ENCODE measurements at places on chromosomes 7 and 10.

DNA sequence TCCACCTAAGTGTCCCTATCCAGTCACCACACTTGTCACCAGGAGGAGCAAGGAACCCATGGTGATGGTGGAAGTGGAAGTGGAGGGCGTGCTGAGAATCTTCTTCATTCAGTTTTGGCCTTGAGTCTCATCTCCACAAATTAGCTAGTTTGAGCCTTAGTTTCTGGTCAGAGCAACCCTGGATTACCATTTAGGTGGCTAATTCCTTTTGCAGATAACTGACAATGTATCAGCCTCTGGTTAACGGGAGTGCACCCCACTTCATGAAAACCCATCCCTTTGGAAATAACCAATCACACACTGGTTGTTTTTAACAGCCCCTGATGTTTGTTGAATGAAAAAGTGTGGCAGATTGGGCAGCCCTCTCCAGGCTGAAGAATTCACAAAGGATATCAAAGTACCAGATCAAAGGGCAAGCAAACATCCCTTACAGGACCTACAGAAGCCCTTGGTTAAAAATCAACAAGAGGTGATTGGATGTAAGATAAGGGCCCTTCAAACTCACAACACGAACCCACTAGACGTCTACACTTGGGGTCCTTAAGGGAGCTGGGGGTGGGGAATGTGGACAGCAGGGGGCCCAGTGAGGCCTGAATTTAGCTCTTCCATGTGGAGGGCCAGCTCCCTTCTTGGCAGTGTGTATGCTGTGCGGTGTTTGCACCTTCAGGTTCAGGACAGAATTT is 37.1 kb upstream of the SLF2 start:
- DNase-seq = no peak

DNA sequence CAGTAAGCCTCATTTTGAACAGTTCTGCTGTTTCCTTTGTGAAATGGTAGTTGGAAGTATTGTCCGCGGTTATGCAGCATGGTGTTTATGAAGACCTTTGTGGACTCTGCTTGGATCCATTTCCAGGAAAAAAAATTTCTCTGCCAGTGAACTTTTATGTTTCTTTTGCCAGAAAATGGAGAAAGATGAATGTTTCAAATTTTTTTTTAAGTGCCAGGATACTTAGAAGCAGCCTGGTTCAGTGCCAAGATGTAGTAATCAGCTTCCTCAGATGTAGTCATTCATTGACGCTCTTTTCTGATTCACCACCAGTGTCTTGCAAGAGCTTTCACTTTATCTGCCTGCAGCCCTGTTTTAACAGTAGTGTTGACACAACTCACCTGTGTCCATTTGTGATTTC is 258.2 kb downstream of the SDK1 start:
- DNase-seq = no peak

- DNase-seq = no peak
Observed at GRCh38 chr7:112372101-112372500, 78.2 kb upstream of the IFRD1 start.

DNA sequence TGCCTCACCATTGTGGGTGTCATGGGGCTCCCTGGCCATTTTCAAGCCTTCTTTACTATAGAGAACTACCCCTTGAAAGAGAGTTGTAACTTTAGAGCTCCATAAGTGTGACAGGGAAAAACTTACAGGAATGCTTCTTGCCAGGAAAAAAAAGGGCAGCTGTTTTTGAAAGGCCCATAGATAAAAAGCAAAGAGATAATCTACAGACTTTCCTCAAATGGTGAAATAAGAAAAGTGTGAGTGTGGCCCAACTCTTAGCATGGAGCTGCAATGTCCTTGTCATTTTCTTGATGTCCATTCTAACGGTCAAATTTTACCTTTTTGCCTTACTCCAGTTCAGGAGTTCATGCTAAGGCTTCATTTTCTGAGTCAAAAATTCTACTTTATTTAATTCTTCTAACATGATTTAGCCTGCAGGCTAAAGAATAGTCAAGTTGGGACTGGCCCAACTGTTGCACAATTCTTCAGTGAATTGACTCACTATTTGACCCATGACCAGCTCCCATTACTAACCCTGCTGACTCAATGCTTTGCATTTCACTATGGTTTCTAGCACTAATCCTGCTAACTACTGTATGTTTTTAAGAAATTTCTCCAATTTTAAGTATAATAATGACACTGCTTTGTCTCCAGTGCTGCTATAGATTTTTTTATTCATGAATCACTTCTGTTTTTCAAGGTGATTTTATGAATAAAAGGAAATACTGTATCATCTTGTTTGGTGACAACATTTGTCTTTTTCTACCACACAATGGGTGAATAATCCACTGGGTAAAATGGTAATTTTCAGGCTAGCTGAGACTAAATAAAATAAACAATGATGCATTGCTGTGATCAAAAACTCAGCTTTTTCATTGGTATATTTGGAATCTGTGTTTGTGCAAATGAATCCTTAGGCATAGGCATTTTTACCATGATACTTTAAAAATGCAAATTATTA is 41.4 kb upstream of the SGCE start:
- DNase-seq = no peak

DNA sequence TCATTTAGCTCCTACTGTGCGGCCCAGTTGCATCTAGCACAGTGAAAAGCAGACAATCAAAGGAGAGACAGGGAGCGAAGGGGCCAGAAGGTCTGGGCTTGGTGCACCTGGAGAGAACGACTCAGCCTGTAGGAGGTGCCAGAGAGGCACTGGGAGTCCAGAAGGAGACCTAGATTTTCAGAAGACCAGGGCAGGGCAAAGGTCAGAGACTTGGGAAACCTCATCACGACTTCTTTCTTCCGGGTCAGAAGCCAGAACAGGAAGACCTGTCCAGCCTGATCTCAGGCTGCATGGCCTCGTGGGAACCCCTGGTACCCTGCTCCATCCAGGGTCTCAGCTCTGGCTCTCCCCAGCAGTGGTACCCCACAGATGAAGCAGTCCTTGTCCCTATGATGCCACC is 5.2 kb downstream of the AGAP3 start:
- DNase-seq = no peak

DNA sequence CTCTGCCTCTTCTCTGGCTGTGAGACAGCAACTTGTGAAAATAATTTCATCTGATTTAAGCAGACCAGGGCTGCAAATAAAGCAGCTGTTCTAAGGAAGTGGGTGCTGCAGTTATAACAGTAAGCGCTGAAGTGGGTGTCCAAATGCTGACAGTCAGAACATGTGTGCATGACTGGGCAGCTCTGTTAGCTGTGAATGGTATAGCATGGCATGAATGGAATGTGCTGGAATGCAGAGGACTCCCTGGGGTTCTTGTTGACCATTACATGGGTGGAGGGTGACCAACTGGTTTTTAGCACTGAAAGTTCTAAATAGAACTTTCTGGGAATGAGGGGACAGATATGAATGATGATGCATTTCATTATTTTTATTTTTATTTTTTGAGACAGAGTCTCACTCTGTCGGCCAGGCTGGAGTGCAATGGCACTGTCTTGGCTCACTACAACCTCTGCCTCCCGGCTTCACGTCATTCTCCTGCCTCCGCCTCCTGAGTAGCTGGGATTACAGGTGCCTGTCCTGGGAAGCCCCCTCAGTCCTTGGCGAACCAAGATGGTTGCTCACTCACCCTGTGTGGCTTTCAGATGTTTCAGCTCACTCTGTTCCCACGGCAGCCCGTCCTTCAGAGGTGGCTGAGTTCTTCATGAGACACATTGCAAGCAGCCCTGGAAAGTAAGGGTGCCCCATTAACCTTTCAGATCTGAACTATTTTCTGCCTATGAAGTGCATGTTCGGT is 319.8 kb upstream of the PHYHIPL start:
- DNase-seq = no peak

GRCh38 chr10:50592961-50593418 is 30.8 kb downstream of the SGMS1 start:
- DNase-seq = no peak

Data from activated CD8-positive, alpha-beta memory T cell treated with anti-CD3 and anti-CD28 coated beads for 24 hours (primary cell).